NCI-H510A (cell line): ENCODE measurements at places on chromosomes 5 and 9.

- DNase-seq = no peak
Observed at GRCh38 chr5:55633574-55634208, 78.4 kb downstream of the SLC38A9 start.

GRCh38 chr5:93421987-93422401 lies 159.0 kb downstream of the NR2F1-AS1 start:
- no peak for DNase-seq

- DNase-seq = no peak
Observed at GRCh38 chr9:127898433-127899127, 823 bp downstream of the ST6GALNAC6 start.

GRCh38 chr9:27627188-27627564 lies 53.9 kb upstream of the C9orf72 start:
- DNase-seq = no peak

DNA sequence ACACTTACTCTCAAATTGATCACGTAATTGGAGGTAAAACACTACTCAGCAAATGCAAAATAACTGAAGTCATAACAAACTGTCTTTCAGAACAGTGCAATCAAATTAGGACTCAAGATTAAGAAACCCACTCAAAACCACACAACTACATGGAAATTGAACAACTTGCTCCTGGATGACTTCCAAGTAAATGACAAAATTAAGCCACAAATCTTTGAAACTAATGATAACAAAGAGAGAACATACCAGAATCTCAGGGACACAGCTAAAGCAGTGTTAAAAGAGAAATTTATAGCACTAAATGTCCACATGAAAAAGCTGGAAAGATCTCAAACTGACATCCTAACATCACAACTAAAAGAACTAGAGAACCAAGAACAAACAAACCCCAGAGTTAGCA lies 540.5 kb upstream of the CDH18 start:
- DNase-seq = no peak

DNA sequence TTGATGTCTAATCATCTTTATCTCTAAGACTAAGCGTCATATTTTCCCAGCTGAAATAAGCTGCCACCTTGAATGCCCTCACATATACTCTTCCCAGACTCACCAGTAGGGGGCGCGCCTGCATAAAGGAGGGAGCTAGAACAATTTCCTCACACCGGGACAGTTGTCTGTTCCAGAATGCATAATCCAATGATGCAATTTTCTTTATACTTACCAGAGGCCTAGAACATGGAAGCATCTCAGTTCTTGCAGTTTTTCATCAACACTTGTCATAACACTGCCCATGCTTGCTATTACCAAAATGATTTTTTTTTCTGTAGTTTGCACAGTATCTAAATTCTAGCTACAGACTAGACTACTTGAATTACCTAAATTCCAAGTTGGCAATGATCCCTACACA lies 203.9 kb downstream of the FRMD3 start:
- DNase-seq = peak; percentile 10

- DNase-seq = no peak
Observed at GRCh38 chr9:136784249-136784996, 6.7 kb upstream of the TMEM141 start.

DNA sequence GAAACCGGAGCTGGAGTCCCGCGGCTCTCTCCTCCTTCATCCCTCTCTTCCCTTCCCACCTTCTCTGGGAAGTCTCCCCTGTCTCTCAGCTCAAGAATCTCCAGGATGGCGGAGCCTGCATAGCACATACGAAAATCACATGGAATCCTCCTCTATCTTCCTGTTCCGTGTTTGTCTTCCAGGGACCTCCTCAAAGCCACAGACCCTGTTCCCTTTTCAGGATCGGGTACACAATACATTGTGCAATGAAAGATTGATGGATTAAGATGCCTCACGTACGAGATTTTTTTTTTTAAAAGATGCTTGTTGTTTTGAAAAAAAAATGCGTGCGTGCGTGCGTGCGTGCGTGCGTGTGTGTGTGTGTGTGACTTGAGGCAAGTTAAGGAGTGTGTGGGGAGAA lies 46.6 kb upstream of the OLFM1 start:
- DNase-seq = no peak

DNA sequence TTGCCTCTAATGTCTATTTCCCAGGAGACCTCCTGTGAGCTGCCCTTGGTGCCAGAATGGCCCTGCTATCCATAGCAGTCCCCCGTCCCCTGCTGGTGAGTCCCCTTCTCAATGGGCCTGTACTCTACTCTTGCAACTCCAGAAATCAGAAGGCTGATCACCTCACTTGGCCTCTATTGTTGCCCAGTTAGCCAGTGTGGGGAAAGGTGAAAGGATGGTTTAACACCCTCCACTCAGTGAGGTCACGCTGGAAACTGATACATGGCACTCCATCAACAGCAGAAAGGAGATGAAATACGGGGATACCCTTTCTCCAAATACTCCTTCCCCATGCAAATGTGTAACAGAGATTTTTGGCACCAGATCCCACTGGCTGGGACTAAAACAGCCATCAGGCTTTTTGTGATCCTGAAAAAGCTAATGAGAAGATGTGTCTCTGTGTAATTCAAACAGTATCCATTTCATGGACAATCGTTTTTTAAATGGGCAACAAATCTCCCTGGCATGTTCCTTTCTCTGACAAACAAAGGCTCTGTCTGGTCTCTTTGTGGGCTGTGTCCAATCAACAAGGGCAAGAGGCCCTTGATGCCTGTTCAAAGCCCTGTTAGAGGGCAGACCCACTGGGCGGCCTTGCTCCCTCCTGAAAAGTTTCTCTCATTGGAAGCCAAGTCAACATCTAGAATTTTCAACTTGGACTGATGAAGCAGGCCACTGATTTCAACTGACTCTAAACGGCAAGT lies 343.7 kb downstream of the SPOCK1 start:
- no peak for DNase-seq

DNA sequence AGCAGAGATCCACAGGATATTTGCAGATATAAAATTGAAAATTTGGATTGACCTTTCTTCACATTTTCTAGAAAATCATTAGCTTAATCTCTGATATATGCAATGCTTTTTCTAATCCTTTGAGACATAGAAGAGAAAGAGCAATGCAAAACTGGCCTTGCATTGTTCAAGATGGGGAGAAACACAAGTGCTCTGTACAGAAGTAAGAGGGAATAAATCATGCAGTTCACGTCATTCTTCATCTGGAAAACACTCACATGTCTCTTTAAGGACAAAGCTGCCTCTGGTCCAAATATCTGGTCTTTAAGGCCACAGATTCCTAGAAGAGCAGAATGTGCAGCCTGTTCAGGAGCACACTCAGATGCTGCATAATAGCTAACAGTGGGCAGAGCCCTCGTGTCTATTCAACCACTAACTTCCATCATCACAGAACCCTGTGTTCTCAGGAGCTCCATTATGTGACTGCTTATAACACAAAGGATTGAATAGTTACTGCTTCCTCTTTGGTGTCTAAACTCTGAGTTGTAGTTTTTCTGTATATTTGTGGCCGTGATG lies 277.5 kb downstream of the PLK2 start:
- DNase-seq = no peak

DNA sequence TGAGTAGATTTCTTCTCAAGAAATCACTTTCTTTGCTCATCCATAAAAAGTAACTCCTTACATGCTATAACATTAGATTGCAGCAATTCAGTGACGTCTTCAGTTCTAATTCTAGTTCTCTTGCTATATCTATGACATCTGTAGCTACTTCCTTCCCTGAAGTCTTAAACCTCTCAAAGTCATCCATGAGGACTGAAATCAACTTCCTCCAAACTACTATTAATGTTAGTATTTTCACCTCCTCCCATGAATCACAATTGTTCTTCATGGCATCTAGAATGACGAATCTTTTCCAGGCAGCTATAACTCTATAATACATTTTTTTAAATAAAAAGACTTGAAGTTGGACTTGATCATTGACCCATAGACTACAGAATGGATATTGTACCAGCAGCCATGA lies 46.2 kb upstream of the PRRC1 start:
- DNase-seq = no peak

DNA sequence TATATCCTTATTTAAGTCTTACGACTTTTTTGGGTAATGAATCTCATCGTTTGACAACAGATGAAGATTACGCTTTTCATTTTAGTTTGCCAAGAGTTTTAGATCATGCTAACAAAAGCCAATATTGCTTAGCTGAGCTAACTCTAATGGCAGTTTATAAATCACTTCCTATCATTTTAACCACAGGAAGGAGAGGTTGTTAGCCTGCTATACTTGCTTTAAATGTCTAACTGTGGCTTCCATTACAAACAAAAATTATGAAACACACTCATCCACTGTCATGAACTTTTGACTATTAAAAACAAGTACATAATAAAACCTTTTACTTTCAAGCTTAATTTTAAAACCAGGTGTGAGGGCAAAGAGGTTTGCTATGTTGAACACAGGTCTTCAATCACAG lies 53.7 kb upstream of the ANKH start:
- DNase-seq = no peak

DNA sequence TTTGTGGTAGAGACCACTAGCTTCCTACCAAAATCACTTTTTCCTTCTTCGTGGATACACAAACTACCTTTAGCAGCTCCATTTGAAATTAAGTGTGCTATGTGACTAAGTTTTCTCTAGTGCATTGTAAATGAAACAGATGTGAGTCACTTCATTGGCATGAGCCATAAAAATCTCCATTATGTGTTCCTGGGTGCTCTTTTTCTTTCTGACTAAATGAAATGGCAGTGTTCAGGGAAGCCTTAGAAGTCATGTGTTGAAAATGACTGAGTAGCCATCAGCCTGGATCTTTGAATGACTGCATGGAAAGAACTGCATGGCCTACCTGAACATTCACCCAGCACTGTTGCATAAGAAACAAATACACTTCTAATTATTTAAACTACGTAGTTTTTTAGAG lies 107.9 kb downstream of the NDUFAF2 start:
- DNase-seq = no peak

- peak; percentile 37 for DNase-seq
Observed at GRCh38 chr5:10149911-10150310, 99.8 kb downstream of the ATPSCKMT start.

- no peak for DNase-seq
Observed at GRCh38 chr5:146788898-146789297, 89.7 kb downstream of the PPP2R2B start.

DNA sequence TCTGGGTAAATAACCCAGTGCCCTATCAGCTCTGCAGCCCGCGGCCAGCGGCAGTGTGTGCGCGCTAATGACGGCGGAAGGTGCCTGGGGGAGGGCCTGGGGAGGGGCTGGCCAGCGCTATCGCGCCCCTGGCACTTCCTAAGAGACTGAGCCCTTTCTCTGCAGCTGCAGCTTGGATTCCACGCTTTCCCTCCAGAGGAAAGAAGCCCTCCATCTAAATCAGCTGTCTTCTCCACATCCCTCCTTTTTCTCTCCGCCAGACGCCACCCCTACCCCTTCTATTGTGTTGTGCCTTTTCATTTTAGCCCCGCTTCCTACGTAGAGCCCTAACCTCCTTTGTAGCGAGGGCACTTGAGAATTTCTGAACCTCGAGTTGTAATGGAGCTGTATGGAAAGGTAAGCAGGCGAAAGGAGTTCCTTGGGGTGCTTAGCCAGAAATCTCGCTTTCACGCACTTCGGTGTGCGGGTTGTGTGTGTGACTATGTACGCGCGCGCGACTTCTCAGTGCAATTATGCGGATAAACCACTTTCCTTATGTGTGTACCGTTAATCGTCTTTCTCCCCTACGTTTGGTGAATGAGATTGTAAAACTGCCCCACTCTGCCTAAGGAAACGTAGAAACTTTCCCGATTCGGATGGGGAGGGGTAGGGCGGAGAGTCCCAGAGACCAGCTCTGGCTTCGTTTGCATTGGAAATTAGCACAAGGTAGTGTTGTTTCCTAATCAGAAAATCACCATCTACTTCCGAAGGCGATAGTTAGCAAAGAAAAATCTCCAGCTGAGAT lies 664 bp upstream of the RAB3C start:
- peak; percentile 47 for DNase-seq

DNA sequence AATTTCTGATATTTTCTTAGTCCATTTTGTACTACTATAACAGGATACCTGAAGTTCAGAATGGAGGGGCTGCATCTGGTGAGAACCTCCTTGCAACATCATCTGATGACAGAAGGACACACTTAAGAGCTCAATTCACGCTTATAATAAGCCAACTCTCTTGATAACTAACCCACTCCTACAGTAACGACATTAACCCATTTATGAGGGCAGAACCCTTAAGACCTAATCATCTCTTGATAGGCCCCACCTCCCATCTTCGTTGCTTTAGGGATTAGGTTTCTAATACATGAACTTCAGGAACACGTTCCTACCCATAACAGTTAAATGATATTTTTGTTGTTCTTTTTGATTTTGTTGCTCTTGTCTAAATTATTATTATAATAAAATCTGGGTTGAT lies 69.4 kb downstream of the TNPO1 start:
- no peak for DNase-seq

DNA sequence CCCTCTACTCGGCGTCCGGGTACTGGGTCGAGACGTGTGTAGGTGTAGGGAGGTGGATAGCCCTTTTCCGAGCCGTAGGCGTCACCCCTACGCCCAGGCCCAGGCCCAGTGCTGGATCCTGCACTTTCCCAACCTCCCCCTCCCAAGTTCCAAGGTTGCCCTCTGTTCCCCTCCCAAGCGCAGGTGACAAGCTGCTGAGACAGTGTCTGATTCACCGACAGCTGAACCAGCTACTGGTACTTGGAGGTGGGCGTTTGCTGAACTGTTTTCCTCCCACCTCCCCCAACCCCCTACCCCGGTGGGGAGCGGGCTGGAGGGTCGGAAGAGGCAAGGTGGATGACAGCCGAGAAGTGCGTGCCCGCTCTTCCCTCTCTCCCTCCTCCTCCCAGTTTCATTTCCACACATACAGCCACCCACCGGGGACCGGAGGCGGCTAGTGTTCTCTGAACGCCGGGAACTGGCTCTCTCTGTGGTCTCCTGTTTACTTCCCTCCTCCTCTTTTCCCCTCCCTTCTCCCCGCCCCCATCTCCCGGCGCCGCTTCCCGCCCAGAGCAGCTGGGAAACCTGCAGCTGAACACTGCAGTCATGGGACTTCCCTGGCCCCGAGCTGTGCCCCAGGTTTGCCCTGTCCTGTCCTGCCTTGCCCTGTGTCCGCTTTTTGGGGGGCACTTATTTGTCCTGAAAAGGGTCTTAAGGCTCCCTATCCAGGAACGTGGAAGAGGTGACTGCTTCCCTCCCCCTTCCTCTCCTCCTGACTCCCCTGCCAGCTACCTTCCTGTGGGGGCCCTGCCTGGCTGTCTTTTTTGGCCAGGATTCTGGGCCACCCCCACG lies 6.2 kb upstream of the KLF9 start:
- peak; percentile 77 for DNase-seq

GRCh38 chr5:15808577-15808976 lies 308.6 kb downstream of the FBXL7 start:
- no peak for DNase-seq
